Activated CD8-positive, alpha-beta memory T cell treated with anti-CD3 and anti-CD28 coated beads for 1 hour (primary cell): ENCODE measurements at places on chromosomes 13 and 19.

GRCh38 chr19:17479325-17479791, 9.0 kb downstream of the SLC27A1 start:
- no peak for DNase-seq

GRCh38 chr13:21657538-21657937, 13.3 kb upstream of the FGF9 start:
- DNase-seq: no peak

- DNase-seq: no peak
Observed at GRCh38 chr13:33483471-33483870, 197.9 kb upstream of the STARD13 start.

DNA sequence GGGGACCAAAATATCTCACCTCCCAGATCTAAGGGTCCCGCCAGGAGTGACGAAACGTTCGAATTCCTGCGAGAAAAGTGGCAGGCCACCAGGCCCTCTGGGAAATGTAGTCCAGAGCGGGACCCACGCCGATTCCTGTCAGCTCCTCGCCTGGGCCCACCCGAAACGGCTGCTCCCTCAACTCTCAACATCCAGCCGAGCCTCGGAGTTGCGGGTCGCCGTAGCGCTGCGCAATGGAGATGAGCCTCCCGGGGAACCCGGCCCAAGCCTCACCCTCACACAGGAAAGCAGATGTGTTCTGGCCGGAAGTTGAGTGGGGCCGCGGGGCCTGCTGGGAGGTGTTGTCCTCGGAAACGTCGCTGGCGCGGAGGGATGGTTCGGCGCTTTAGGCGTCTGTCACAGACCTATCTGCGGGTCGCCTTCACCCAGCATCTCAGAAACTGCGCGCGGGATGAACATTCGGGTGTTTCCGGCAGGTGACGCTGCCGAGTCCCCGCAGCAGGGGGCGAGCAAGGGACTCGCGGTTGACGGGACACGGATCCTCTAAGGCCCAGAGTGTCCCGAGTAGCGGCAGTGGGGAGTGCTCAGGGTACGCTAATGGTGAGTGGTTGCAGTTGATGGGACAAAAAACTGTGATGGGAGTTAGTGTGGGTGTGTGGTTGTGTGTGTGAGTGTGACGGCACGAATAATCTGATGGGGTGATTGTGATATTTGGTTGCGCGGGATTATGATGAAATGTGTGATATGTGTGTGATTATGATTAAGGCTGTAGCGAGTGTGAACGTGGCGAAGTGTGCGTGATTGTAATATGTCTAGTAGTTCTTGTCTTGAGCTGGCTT, at the start of the genes ZNF568 and ZNF829:
Gene ZNF568 (plus strand): TSS at position 341 of the 839 bp plus-strand sequence. CDS start 6,439 bp downstream, outside the sequence.
Gene ZNF829 (minus strand): TSS at position 300 of the 839 bp plus-strand sequence. CDS start 1,124 bp downstream, outside the sequence.
- DNase-seq: peak; percentile 83

DNA sequence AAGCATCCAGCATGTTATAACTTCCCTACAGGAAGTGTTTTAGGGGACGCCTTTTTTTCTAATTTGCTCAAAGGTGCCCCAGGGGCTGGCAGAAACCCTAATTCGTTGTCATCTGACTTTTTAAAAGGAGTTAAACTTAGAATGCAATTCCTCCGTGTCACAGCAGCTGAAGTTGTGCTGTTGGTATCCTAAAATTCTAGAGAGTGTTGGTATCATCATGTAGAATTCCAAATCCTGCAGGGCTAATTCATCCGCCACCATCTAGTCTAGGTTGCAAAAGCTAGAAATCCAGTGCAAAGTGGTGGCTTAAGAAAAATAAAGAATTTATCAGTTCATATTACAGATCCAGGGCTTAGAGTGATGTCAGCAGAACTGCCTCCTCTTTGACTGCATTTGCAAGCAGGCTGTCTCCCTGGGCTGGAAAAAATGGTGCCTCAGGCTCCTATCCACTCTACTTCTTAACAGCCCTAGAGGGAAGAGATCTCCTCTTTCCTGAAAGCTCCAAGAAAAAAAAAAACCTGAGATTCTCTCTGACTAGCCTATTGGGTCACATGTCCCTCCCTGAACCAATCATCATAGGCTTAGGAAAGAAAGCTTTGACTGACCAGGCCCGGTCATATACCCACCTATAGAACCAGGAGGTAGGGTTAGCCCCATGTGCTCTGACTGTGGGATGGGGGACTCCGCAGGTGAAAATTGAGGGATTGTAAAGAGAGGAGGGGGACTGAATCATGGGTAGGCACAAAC, 73.0 kb downstream of the MAP4K1 start:
- no peak for DNase-seq

- no peak for DNase-seq
Observed at GRCh38 chr19:34499155-34499834, 17.7 kb downstream of the WTIP start.

GRCh38 chr13:30615866-30616541, 1.7 kb upstream of the USPL1 start:
- DNase-seq: no peak

DNA sequence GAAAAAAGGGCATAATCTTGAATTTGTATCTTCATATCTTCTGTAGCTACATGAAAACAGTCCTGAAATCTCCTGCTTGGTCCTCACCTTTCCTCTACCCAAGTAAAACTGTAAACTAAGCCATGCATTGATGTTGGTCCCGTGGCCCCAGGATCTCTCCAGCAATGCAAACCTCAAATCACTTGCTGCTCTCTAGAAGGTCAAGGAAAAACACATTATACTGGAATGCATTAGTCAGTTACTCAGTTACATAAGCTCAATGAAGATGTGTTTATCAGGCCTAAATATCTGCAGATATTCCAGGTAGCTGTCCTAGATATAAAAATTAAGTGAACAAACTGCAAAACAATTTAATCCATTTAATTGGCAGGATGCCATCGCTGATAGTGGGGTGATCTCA, 261.8 kb downstream of the ABCC4 start:
- no peak for DNase-seq

GRCh38 chr13:67117010-67117550, 113.1 kb downstream of the PCDH9 start:
- no peak for DNase-seq

- DNase-seq: no peak
Observed at GRCh38 chr13:71695662-71696061, 171.3 kb downstream of the DACH1 start.

DNA sequence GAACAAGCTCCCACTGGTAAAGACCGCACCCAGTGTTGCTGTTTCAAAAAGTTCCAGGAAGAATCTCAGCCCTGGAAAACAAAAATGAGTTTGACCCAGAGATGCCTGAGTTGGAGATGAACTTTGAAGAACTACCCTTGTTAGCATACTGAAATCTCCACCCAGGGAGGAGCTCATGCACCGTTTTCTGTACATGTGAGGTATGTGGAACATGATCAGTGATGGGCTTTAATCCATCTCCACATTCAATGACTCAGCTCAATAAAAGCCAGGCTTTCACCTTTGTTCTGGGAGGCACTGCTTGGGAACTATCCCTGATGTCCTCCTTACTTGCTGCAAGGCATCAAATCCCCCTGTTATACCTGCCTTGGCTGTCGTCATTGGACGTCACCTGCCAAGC, 279.9 kb downstream of the UQCRFS1 start:
- DNase-seq: no peak

DNA sequence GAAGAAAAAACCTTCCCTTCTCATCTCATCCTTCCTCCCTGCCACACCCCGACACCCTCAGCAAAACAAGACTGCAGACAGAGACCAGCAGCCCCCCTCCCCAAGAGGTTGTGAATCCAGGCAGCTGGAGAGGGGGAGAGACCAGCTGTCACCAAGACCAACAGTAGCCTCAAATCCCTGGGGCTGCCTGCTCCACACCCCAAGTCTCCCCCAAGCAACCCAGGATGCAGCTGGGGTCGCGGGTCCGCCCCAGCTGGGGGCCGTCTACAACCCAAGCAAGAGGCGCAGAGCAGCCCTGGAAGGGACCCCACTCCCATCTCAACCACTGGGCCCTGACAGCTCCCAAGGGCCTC, 7.1 kb downstream of the KLF16 start:
- no peak for DNase-seq

DNA sequence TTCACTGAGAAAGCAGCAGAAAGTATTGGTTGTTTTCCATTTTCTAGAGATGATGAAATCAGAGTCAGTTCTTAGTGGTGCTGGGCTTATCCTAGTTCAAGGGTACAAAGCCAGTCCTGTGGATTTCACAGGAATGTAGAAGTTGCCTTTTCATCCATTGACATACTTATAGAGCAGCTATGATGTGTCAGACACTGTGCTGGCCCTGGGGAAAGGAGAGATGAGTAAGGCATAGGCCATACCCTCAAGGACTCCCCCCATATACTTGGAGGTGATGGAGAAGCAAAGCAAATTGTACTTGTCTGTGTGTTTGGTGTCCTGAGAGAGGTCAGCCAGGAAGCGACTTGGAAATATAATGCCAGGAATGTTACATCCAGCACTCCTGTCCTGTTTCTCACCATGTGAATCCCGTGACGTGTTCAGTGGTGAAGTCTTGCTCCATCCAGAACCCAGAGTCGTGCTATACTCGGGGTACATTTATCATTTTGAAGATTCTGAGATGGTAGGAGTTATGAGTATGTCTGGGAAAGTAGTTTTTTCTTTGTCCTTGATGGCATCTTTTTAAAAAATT, 22.6 kb downstream of the ERCC5 start:
- no peak for DNase-seq

DNA sequence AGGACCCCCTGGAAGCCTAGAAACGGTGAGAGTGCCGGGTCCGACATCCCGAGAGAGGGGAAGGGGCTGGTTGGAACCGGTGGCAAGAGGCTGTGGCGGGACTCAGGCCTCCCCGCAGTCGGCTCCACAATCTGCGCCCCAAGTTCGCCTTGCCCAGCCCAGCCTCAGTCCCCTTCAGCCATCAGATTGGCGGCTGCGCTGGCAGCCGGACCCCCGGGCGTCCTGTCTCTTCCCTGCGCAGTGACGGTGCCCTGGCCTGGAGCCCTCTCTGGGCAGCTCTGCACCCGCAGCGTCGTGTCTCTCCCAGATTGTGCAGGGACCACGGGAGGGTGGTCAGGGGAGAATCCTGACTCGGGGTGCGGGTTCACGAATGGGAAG, 315 bp downstream of the ZNF492 start:
- DNase-seq: no peak

DNA sequence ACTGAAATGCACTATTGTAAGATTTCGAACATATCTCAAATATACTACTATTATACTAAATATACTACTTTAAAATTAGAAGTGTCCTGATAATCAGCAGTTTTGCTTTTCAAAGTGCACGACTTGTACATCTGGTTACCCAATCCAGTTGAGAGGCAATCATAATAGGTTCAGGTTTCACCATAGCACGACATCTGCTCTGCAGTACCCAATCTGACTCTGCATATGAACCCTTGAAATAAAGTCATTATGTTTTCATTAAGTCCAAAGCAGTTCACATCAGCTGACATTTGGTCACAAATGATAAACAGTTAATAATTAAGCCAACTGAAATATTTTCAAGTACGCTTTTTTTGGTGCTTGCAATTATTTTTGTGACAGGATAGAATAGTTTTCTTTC, 90.6 kb downstream of the PCDH9 start:
- no peak for DNase-seq

GRCh38 chr13:27789495-27790303, 2.6 kb upstream of the GSX1 start:
- DNase-seq: no peak

- DNase-seq: no peak
Observed at GRCh38 chr19:38003438-38004185, 96.6 kb downstream of the SIPA1L3 start.

- no peak for DNase-seq
Observed at GRCh38 chr19:11027381-11027780, 61.9 kb upstream of the LDLR start.

DNA sequence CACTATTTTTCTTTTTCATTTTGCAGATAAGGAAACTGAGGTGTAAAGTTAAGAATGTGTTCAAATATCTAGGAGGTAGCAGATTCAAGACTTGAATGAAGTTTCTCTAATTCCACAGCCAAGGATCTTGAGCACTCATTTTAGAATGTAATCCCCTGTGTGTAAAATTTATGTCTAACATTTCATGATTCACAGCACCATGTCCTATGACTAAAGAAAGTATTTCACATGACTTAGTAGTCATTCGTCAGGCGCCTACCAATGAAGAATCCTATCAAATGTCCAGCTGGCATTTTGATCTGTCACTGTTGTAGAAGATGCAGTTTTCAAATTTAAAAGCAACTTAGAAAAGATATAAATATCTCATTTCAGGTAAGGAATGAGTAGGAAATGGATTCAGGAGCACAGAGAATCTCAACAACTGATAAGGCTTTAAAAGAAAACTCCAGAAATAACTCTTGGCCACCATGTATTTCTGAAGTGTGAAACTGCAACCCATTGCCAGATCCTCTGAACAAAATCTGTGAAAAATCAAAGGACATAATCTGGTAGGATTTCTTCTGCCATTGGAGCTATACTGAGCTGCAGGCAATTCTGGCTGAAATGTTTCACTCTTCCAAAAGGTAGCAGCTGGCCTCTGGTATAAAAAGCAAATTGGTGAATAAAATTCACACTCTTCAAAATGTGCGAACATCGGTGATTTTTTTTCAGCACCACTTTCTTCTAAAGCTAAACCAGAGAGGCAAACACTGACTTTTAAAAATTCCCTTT, 92.2 kb downstream of the DCLK1 start:
- no peak for DNase-seq

DNA sequence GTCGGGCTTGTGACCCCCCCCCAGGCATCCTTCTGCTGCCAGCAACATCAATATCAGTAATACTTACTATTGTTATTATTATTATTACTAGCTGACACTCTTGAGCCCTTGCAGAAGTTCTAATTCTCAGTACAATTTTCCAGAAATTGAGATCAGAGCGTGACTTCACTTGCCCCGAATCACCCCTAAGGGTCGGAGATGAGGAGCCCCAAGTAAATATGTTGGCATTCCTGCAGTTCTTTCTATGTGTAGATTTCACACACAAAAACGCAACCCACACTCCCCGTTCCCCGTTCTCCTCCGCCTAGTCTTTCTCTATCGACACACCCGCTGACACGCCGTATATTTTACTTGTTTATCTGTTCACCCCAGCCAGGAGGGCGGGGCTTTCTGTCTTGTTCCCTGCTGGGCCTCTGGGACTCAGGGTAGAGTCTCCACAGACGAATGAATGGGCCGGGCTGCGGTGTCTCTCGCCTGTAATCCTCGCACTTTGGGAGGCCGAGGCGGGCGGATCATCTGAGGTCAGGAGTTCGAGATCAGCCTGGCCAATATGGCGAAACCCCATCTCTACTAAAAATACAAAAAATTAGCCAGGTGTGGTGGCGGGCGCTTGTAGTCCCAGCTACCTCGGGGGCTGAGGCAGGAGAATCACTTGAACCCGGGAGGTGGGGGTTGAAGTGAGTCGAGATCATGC, 14.7 kb downstream of the TLE5 start:
- peak; percentile 37 for DNase-seq

GRCh38 chr19:18768997-18769891, 21.9 kb downstream of the COMP start:
- DNase-seq: no peak

DNA sequence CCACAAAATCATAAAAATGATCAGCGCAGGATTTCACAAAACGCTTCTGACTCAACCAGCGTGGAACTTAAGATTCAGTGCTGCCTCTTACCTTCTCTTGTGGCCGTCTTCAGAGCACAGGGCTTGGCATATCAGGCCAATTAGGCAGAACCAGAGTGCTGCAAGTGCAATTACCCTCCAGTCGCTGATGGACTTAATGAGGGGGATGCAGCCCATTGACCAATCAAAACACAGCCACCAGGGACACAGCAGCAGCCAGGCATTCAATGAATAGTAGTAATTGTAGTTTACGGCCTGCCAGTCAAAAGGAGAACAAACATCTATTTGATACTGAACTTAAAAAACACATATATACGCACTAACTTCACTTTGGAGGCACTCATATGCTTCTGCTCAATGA, 38.2 kb downstream of the TMTC4 start:
- no peak for DNase-seq

- DNase-seq: no peak
Observed at GRCh38 chr19:58037927-58038687, 4.3 kb downstream of the ZSCAN1 start.
